ENCODE measurements at places on chromosomes 3 and 15.

- no peak for DNase-seq
Observed at GRCh38 chr3:140052771-140053702, 118.1 kb downstream of the CLSTN2 start.

GRCh38 chr3:24004171-24004938 lies 59.3 kb downstream of the NR1D2 start:
- no peak for DNase-seq

DNA sequence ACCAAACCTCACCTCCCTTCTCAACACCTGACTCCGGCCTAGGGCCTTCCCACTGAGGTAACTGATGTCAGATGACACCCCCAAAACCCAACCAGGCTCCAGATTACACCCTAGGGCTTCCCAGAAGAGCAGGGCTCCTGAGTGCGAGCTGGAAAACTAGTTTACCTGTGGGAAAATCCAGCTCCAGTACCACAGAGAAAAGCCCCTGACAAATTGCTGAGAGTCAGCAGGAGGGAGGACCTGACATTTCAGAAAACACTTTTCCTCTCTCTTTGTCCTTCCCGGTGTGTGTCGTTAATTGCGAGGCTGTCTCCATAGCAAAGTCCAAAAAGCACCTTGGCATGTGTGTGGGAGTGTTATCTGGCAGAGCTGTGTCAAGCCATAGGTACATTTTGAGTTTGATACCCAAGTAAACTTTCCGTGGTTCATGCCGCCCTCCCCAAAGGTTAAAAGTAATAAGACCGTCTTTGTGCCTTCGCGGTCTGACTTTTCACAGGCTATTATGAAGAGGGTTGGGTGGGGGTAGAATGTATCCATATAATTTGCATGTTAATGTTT lies 79.8 kb upstream of the FNDC3B start:
- peak; percentile 20 for DNase-seq

GRCh38 chr15:80274996-80275395 lies 23.0 kb upstream of the CTXND1 start:
- no peak for DNase-seq

GRCh38 chr15:44712346-44713005 lies 1.2 kb downstream of the B2M start:
- peak; percentile 88 for DNase-seq

- DNase-seq, result peak; percentile 77
Observed at GRCh38 chr15:68559345-68560310, 19.2 kb upstream of the CORO2B start.

DNA sequence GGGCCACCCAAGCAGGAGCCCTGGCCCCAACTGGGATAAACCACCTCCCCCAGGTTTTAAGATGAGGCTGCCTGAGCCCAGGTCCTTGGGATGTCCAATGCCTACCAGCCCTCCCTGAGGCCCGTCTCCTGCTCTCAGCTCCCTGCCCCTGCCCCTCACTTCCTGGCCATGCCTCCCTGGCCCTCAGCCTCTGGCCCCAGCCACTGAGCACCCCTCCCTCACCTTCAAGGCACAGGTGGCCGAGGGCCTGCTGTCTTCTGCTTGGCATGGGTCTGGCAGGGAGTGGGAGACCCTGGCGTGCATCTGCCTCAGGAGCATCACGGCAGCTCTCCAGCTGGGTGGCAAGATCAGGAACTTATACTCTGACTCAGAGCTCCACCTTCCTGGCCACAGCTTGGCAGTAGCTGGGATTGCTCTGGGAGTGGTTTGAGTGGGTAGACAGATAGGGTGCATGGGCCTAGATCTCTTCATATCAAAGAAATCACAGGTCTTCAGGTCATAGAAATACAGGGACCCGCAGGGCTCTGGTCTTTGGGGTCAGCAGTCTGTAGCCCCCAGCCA lies at the start of gene PLA2G4E:
Gene PLA2G4E (minus strand): TSS at position 330 of the 561 bp plus-strand sequence. CDS start 12 bp downstream, at position 318.
- DNase-seq, result no peak

GRCh38 chr15:48283396-48284145 lies 47.7 kb upstream of the DUT start:
- DNase-seq, result no peak

DNA sequence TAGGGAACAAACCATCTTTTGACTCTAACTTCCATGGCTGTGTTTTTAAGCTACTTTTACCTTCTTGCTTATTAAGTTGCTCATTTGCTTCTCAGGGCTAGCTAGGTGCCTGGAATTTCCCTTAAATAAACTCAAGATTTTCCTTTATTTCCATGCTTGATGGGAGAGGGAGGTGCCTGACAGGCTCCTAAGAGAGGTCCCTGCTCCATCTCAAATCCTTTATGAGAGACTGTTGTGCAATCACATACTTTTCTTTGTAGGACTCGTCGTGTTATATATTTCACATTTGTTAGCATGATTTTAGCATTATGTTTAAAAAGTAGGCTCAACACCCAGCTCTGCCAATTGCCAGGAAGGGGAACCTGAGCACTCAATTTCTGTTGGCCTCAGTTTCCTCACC lies 95.7 kb downstream of the SAMMSON start:
- no peak for DNase-seq

- no peak for DNase-seq
Observed at GRCh38 chr3:171811295-171811912, 1.1 kb upstream of the PLD1 start.

DNA sequence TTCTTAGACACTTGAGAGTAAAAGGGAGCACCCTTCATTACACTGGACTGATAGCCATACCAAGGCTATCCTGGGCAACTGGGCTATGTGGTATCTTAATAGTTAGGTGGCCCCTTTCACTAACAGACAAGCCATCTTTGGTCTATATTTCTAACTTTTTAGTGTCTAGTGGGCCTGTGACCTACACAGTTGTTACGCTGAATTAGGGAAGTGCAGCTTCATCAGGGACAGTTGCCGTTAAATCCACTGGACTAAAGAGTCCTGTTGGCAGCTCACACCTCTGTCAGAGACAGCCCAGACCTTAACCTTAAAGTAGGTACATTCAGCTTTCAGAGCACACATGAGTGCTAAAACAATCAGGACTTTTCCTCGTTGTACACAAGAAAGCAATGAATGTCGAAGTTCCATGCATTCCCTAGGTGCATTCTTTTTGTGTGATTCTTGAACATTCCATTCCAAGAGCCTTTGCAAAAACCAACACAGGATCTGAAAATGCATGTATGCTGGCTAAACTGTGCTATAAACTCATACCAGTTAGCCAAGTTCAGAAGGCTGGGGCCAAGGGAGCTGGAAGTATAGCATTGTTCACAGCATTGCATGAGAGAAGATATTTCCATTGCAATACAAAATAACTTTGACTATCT lies 230.2 kb upstream of the EIF1B start:
- DNase-seq, result no peak

DNA sequence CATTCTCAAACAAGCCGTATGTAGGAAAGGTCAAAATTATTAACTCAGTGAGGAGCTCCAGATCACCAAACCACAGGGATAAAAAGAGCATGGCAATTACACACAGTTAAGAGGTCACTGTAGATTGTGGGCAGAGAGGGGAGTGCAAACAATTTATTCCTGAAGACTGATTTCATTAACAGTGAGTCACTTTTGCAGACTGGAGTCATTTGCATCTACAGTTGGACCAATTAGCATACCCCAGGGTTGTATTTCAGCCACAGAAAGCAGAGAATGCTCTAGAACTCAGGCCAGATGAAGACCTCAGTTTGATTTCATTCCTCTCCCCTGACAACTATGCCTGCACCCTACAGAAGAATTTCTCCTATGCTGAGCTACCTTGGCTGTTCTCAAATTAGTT lies 40.1 kb downstream of the SETMAR start:
- DNase-seq, result no peak

GRCh38 chr3:100850701-100851100 lies 141.4 kb downstream of the TFG start:
- DNase-seq, result no peak
